ENCODE measurements at places on chromosomes 2 and 18.

- no peak for DNase-seq
Measured at GRCh38 chr2:141848191-141848590, 282.6 kb downstream of the LRP1B start.

- DNase-seq = no peak
Measured at GRCh38 chr2:206071807-206072206, 14.2 kb downstream of the INO80D start.

GRCh38 chr2:9975805-9976447, 24.4 kb downstream of the GRHL1 start:
- DNase-seq = no peak

GRCh38 chr2:234635284-234635683, 138.4 kb upstream of the ARL4C start:
- no peak for DNase-seq

DNA sequence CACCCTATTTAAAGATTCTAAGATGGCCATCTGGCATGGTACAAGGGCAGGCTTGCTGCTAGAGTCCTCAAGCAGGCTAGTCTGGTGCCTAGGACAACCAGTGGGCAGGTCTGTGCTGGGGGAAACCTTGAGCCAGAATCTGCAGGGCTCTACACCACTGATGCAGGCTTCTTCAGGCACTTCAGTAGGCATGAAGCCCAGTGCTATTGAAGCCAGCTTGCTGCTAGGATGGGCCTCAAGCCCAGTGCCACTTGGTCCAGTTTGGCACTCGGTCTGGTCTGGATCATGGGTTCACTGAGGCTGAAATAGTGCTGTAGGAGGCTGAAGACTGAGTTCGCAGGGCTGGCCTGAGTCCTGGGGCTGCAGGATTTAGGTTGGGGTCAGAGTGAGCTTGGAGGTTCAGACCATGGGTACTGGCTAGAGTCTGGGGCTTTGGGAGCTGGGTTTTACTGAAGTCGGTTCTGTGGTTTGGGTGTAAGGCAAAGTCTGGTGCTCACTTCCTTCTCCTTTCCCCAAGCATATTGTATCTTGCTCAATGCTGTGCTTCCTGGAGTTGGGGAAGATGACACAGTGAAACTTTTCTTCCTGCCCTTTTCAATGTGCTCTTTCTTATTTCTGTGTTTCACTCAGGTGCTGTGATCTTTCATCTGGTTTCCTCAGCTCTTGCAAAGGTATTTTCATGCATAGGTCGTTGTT, 41.2 kb downstream of the SP100 start:
- DNase-seq = no peak

DNA sequence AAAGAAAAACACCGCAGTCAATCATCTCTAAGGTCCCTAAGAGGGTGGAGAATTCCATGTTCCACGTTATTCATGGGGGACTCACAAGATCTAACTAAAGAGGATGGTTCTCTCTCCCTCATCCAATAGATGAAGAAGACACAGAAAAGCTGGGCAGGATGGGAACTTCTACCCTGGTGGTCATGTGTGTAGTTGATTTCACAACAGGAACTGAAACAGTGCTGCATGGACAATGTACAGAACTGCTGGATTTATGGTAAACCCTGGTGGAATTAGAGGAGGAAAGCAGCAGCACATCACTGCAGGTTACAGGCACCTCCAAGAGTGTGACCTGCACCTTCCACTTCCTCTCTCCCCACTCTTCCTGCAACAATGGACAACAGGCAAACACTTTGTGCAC, 31.4 kb downstream of the FECH start:
- no peak for DNase-seq

- DNase-seq = no peak
Measured at GRCh38 chr2:180360283-180360618, 353.2 kb upstream of the CWC22 start.

GRCh38 chr18:9574473-9575115, 39.8 kb downstream of the PPP4R1 start:
- no peak for DNase-seq

DNA sequence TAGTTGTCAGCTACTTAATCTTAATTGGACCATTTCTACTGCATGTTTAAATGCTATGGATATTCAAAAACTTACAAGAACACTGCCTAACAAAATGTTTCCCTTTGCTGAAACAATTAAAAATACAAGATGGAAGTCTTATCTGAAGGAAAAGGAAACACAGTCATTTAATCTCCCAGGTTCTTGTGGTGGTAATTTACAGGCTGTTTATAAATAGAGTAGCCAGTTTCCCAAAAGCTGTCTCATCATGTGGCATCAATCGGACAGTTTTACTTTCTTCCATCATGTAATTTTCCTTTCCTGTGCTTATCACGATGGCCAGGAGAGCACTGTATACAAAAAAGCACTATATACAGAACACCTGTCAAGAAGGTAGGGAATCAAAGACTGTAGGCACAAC, 368.1 kb downstream of the ZEB2 start:
- no peak for DNase-seq

DNA sequence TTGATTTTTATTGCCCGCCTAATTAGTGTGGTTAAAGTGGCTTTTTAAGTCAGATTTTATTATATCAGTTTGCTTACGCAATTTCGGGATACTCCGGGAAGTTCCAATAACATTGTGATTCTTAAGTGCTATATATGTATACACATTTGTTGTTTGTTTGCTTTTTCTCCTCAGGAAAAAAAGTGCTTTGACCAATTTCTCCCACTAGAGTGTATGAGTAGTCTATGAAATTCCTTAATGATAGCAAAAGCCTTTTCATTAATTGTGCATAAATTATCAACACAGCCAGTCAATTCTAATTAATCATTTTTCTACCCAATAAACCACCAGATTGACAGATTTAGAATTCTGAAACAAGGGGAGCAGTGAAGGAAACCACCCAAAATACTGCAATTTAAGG, 172.2 kb downstream of the DPP10 start:
- DNase-seq = no peak

- DNase-seq = no peak
Measured at GRCh38 chr2:24945907-24946306, 25.8 kb downstream of the DNAJC27 start.

DNA sequence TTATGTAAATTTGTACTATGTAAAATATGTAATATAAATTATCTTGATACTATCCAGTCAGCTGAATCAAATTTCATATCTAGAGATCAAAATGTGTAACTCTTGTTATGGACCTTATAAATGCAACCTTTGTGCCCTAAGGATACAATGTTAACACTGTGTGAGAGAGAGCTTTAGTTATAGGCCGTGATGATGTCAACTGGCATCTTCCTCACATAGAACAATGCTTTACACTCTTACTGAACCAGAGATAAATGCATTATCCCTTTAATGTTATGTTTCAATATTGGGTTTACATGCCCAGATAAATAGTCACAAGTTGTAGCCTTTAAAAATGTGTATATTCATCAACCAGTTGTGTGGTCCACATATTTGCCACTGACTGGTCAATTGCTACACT, 115.1 kb downstream of the KCNJ3 start:
- DNase-seq = no peak

DNA sequence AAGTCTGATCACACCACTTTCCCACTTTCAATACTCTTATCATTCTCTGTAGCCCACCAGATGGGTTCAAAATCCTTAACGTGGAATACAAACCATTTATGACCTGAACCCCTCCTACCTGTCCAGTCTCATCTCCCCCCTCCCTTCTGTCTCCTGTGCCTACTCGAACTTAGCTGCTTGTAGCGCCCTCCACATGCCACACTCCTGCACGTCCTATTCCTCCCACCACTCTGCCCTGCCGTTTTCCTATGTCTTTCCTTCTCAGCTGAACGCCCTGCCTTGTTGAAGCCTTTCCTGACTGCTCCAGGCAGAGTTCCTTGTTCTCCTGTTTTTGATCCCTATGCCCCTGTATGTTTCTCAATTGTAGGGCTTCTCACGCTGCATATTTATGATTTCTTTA, 390.1 kb downstream of the HRH4 start:
- DNase-seq = no peak

GRCh38 chr18:71136487-71136886, 847.6 kb downstream of the SOCS6 start:
- no peak for DNase-seq

DNA sequence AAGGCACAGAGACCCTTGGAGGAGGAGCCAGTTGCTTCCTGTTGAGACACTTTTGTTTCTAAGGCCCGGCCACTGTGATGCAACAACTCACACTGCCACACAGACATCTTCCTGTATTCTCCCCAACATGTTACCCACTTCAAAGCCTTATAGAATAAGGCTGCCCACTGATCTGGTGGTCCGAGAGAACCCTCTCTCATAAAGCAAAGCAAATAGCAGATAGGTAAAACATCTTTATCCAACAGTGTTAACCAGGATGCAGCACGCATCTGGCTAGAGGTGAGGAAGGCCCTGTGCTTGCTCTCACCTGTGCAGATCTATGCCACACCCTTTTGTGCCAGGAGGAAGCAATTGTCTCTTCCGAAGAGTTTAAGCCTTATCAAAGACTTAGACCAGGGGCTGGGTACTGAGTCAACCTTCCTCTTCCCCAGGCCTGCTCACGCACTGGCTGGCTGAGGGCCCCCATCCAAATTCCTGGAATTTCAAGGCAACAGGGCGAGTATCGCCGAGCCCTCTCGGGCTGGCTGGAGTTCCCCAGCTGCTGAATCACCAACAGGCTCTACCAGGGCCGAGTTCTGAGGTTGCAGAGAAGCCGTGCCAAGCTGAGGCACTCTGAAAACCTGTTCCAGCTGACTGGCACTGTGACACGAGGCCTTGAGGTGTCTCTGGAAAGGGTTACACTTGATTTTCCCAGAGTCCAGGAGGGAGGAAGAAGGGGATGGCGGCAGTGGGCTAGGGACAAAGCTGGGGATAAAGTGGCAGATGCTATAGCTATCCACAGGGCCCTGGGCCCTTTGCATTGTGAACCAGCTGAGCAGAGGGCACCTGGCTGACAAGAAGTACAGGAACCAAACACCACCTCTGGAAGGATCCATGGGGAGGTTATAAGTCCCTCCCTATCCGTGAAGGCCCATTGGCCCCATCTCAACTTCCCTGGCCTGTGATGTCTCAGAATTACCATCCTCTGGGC, 29.3 kb downstream of the TGFA start:
- no peak for DNase-seq

GRCh38 chr2:126507425-126507911, 148.5 kb upstream of the GYPC start:
- DNase-seq = no peak

GRCh38 chr18:48983793-48984437, 33.1 kb upstream of the SMAD7 start:
- no peak for DNase-seq

- DNase-seq = no peak
Measured at GRCh38 chr18:3388980-3389379, 61.0 kb upstream of the TGIF1 start.

- no peak for DNase-seq
Measured at GRCh38 chr18:46623541-46623940, 33.5 kb downstream of the LOXHD1 start.

DNA sequence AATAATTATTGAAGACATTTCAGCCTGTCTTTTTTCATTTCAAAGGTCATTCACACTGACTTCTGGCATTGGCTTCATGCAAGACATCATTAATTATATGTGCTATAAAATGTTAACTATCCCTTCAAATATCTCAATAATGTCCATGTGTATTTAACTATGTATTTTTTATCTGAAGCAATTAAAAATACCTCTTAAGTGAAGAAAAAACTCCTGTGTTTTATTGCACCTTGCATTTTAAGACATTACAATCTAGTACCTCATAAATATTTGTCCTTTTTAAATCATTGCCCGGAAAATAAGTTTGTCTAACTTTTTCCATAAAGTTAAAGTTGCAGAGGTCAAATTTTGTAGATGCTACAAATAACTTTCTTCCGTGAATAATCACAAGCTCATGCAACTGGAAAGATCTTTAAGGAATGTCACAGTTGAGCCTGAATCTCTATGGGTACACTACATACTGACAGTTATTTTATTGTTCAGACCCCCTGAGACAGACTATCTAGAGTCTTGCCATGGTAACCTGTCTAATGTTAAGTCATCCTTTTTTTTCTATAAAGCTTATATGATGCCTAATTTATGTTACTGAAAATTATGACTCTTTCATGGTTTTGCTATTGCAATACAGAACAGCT, 38.4 kb upstream of the COBLL1 start:
- DNase-seq = no peak

GRCh38 chr2:230684270-230685168, 28.1 kb upstream of the CAB39 start:
- DNase-seq = no peak

GRCh38 chr2:85011747-85012146, 40.8 kb downstream of the KCMF1 start:
- no peak for DNase-seq

- no peak for DNase-seq
Measured at GRCh38 chr2:205540036-205540435, 142.3 kb upstream of the NRP2 start.

- DNase-seq = no peak
Measured at GRCh38 chr2:102094917-102095316, 47.6 kb upstream of the IL1R1 start.

DNA sequence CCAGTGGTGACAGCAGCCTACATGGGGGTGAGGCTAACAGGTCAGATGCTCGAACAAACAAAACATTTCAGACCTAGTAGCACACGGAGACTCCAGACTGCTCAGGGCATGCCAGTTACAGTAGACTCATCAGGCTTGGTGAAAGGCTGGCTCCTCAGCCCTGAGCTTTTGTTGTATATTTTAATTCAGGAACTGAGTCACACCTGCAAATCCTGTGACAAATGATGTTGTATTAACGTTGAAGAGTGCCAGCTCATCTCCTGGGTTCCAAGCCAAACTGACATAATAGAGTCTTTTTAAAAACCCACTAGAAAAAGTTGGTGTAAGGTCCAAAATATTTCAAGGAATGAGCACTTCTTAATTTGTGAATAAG, 65.3 kb downstream of the C1D start:
- no peak for DNase-seq

DNA sequence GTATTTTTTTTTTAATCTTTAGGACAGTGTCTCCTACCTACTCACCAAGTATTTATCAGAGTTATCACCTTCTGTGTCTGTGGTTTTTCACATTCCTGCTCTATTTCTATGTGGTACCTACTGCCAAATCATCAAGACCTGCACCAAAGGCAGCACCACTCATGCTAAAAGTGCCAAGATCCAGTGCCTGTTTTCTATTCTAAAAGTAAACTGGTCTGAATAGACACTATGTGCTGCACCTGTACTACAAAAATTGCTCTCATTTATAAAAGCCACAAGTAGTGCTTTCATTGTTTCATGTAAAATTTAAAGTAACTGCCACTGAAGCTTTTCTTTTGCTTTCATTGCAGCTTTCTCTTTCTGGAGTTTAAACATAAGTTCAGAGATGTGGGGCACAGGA, 103.9 kb upstream of the GULP1 start:
- no peak for DNase-seq

DNA sequence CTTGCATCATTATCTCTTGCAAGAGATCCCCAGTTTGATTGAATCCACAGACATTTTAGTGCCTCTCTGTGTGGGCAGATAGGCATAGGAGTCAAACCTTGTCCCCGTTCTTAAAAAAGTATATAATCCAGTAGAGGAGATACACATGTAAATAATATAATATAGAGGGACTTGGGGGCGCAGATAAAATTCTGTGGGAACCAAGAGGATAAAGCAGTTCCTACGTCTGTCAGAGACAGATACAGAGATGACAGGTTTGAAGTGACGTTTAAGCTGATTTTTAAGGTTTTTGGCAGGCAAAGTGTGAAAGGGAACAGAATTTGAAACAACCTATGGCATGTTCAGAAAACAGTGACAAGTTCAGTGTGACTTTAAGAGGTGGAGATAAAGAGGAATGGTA, 63.1 kb downstream of the CAB39 start:
- DNase-seq = no peak

All from effector CD4-positive, alpha-beta T cell (primary cell).